ENCODE measurements at places on chromosomes 16 and 17. TPM values are rescaled to one million over a fixed set of nuclear protein-coding genes. Genes with fewer than 3 reads are reported as not detected.

Gene TPSD1
- total RNA-seq: not detected

Gene SOCS7
- 9.2 TPM for total RNA-seq

Gene OR3A3
- not detected for total RNA-seq

Gene KRTAP9-2
- not detected for total RNA-seq

Gene RPRML
- total RNA-seq: not detected

Gene NETO2
- 28.2 TPM for total RNA-seq

Gene SLC5A2
- not detected for total RNA-seq

Gene OR4D1
- not detected for total RNA-seq

Gene MYL11
- not detected for total RNA-seq

Gene GCGR
- not detected for total RNA-seq

Gene CD300E
- not detected for total RNA-seq

Gene SLC6A2
- not detected for total RNA-seq

Gene SPHK1
- total RNA-seq: 13.1 TPM

Gene TXNDC17
- total RNA-seq: 204 TPM

Gene ABCC11
- under 0.01 TPM for total RNA-seq

Gene TPSB2
- total RNA-seq: not detected

Gene ABCA9
- not detected for total RNA-seq

Gene WNT3
- 0.50 TPM for total RNA-seq

Gene TEFM
- 9.2 TPM for total RNA-seq

Gene KRTAP2-2
- not detected for total RNA-seq

Gene CRHR1
- total RNA-seq: not detected

Gene INCA1
- total RNA-seq: 0.17 TPM

Gene OMG
- total RNA-seq: not detected

Gene NPTX1
- 2.2 TPM for total RNA-seq

Gene CACNG1
- not detected for total RNA-seq

Gene EVPL
- total RNA-seq: not detected

Gene C16orf96
- total RNA-seq: under 0.01 TPM

Gene PLLP
- total RNA-seq: 0.15 TPM

Gene PRR29
- total RNA-seq: 0.30 TPM

Gene TBC1D3H
- total RNA-seq: not detected

Gene THUMPD1
- total RNA-seq: 44.4 TPM

Gene CFAP52
- not detected for total RNA-seq

Gene PCGF2
- total RNA-seq: 2.9 TPM

All from bronchus fibroblast of lung (primary cell).